ENCODE measurements at places on chromosomes 5 and 9.

DNA sequence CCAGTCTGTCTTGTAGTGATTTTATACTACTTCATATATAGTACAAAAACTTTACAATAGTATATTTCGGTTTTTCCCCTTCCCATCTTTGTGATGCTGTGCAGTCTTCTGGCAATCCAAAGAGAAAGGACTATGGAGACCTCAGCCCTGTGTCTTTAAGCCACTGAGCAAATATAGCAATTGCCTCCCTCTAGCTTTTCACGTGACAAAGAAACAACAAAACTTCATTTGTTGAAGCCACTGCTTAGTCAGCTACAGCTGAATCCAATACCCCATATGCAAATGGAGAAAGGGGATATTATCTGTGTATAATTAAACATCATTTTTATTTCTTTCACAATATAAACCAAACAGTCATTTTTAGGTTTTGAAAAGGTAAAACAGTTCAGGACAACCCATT lies 142.8 kb upstream of the STK32A start:
- DNase-seq = no peak

DNA sequence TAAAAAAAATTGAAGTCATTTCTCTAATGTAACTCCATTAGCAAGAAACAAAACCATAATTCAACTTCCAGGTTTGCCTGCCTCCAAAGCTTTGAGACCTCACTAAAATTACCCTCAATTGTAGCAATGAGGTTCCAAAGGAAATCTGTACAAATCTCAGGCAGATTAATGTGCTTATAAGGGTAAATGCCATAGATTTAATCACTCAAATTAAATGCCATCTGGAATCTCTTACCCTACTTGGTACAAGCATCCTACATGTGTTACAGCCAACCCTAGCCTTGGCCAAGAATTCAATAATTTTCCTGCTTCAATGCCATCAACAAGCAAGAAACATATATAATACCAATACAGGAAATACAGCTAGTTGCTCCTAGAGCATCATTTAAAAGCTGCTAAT lies 452.8 kb downstream of the RAB3C start:
- DNase-seq = no peak

GRCh38 chr5:141182248-141182647 lies at the start of gene PCDHB16:
PCDHB16 (plus strand) TSS chr5:141182387; CDS start chr5:141182560, 173 bp downstream.
- no peak for DNase-seq

DNA sequence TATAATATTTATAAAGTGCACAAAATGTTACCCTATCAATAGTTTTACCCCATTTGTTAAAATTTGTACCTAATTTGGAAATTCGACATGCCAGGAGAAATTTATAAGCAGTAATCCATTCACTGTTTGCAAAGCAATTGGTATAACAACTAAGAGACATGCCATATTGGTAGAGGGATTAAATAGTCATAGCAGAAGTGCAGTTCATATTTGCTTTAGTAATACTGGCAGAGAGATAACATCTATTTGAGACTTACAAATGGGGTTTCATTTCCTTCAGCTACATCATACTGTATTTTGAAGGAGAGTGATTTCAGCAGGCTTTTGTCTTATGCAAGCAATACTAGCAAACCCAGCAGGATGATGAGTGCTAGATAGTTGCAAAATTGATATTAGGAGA lies 610.4 kb upstream of the CDH10 start:
- DNase-seq = no peak

DNA sequence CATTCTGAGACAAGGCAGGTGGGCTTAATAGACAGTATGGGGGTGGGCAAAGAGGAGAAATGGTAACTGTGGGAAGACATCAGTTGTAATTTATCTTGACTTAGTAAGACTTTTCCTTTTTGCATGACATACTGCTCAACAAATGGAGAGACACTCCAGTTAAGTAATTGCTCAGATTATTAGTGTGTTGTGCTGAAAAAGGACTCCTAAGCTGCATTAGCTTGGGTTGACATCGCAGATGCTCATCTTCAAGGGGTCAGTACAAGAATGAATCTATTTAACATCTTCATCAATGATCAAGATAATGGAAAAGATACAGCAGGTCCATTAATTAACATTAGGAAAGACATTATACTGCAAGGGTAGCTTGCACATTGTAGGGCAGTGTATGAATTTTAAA lies 181.1 kb upstream of the ELAVL2 start:
- DNase-seq = no peak

DNA sequence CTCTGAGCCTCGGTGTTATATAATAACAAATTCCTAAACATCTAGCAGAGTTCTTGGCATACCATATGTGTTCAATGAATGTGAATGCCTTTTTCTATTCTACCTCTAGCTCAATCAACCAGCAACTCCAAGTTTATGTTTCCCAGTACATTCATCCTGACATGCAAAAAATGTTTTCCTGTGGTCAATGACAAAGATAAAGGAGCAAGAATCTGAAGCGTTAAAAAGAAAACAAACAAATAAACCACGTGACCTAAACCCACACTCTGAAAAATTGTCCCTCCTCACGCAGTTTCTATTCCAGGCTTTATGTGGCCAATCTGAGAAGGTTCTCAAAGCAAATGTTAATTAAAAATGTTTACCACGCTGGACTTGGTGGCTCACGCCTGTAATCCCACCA lies 18.0 kb downstream of the KLF4 start:
- DNase-seq = no peak

GRCh38 chr5:34045996-34046395 lies 3.0 kb upstream of the C1QTNF3 start:
- no peak for DNase-seq

- no peak for DNase-seq
These were observed 370.3 kb downstream of the NNT start for GRCh38 chr5:43973318-43973717.

- no peak for DNase-seq
These were observed 957 bp downstream of the SHB start for GRCh38 chr9:38067859-38068681.

DNA sequence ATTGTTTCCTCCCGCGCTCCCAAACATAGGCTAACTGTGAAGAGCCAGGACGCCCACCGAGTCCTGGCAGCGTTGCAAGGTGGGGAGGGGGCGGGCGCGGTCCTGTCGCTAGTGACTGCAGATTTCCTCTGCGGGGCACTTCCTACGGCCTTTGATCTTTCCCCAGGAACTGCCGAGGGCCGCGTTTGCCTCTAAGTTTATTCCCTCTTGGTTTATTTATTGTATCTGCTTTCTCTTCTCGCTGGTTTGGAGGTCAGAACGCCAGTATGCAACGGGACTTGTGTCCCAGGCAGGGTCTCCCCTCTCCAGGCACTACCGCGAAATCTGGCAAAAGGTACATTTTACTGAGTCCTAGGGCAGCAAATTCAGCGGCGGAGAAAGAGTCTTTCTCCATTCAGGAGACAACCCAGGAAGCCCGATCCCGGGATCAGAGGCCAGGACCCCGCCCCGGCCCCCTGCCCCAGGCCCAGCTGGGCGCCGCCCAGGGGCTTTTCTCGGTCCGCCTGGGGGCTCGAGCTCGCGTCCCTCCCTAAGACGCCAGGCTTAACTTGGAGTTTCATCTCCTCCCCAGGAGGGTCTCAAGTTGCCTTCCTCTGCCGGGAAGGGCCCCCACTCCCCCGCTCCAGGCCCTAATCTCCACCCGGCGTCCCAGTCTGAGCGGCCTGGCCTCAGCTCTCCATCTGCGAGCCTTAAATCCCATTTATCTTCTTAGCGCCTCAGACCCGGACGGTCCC lies 884 bp upstream of the EGFLAM start:
- DNase-seq = no peak

DNA sequence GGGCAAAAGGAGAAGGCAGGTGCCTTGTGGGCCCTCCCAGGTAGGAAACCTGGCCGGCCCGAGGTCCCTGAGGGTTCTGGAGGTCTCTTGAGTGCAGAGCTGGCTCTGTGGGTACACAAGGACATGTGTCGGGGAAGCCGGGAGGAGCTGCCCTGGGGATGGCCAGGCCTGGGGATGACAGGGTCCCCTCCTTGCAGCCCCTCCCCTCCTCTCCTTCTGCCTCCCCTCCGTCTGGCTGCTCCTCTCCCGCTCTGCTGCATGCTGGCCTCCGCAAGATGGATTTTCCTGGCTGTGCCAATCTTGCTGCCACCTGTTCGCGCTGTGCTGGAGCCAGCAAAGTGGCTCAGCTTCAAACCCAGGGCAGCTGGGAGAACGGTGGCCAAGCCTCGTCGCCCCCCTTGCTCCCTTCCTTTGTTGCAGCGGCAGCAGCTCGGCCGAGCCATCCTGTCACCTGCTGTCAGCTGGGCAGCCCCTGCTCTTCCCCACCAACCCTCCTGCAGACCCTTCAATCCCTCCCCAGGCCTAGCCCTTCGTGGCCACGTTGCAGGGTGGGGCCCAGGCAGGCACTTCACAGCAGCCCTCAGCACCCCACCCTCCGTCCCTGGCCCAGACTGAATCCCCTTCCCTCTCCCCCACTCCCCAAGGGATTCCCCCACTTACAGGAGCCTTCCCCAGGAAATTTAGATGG lies 17.6 kb upstream of the UNC5A start:
- DNase-seq = no peak
